Activated naive CD8-positive, alpha-beta T cell treated with anti-CD3 and anti-CD28 coated beads, Interleukin-2, amount 50 U/mL, for 16 hours (primary cell): ENCODE measurements at places on chromosomes 11 and 22.

- DNase-seq, result no peak
These were observed 2.5 kb downstream of the LIF start for GRCh38 chr22:30244066-30244465.

DNA sequence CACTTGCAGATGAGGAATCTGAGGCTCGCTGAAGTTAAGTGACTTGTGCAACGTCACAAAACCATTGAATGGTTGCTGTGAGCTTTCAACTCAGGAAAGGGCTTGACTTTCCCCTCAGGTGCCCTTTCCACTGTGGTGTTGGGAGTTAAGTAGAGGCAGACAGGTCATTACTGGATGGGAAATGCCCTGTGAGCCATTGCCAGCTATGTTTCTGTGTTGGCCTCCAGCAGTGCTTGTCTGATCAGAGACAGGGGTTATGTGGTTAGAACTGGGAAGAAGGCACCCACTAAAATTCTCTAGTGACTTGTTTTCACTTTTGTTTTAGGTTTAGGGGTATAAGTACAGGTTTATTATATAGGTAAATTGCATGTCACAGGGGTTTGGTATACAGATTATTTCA lies 96.6 kb downstream of the FDX1 start:
- DNase-seq, result no peak

DNA sequence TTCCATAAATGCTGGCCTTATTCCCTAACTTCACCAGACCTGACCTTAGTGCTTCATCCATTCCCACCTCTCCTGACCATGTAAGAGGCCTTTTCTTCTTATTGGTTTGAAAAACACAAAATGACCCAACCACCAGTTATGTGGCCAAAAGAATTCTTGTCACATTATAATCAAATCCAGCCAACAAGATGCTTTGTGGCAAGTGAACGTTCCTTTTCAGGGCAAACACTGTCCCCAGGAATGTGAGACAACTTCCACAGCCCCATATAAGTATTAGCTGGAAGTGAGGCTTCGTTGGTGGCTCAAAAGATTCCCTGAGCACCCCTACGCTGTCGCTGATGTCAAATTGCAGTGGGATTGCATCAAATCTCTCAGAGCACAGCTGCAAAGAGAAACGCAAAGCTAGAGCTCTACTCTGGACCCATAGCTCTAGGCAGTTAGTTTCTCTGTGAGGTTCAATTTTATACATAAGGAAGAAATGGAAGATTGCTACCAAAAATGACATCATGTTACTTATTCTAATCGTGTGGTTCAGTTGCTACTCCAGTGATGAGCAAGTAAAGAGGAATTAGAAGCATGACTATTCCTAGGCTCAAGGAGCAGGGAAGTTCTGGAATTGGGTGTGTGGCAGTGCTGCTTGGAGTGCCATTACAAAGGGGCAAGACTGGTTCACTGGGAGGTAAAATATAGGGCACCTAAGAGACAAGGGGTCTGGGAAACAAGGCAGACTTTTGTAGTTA lies 26.1 kb downstream of the GLYATL1 start:
- DNase-seq, result no peak

DNA sequence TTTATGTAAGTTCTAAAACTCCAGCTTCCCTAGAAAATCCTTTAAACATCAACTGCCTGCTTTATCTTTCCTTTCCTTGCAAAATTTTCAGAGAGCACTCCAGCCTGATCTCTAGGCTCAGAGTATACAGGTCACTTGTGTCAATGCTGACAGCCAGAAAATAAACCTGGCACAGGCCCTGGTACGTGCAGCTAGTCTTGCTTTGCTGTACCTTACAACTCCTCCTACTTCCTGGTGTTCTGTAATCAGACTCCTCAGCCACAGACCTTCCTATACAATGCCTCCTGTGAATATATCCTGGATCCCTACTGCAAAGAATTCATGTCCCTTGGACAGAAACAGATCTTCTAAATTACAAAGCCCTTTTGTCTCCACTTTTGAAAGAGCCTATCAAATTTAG lies 24.2 kb upstream of the TMEM123 start:
- DNase-seq, result no peak

DNA sequence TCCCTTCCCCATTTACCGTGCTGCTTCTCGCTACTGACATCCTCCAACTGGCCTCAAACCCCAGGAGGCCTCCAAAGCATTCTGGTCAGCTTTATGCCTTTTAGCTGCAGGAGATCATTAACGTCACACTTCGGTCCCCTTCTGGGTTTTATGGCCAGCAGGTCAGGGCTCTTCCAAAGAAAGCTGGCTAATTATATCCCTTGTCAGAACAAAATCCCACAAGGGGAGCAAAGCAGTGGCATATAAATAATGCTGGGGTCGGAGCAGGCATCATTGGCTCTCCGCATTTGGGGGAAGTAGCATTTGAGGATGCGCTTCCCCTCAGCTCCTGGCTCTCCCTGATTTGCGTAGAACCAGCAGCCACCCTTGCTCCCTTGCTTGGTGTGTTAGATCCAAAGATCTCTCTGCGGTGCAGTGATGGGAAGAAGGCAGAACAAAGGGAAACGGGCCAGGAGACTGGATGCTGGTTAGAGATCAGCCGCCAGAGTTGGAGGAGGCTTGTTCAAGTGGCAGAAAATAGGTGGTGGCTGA lies 117.4 kb downstream of the DBX1 start:
- DNase-seq, result no peak

GRCh38 chr11:77191823-77192495 lies 63.9 kb downstream of the MYO7A start:
- DNase-seq, result peak; percentile 48

- no peak for DNase-seq
These were observed 561.0 kb downstream of the LUZP2 start for GRCh38 chr11:25057861-25058260.

- DNase-seq, result no peak
These were observed 533.6 kb downstream of the CNTN5 start for GRCh38 chr11:99554232-99554903.

DNA sequence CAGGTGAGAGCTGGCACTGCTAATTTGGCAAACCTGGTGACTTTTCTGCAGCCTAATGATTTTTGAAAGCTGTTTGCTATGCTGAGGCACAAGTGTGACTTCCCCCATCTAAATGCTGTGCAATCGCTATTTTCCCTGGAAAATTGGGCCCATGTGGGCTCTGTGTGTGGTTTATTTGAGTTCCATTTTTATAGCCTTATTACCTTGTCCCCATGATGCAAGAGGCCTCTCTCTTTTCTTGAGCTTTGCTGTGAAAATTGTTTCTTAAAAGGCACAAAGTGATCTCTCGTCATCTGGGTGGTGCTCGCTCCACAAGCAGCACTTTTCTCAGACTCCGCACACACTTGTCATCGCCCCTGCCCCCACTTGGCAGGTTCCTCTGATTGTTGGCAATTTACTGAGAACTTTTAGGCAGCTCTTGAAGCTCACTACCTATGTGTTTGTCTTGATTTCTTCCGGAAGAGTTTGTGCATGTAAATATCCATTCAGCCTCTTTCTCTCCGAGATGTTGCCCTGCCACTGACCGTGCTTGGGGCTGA lies 24.9 kb downstream of the BMAL1 start:
- no peak for DNase-seq

DNA sequence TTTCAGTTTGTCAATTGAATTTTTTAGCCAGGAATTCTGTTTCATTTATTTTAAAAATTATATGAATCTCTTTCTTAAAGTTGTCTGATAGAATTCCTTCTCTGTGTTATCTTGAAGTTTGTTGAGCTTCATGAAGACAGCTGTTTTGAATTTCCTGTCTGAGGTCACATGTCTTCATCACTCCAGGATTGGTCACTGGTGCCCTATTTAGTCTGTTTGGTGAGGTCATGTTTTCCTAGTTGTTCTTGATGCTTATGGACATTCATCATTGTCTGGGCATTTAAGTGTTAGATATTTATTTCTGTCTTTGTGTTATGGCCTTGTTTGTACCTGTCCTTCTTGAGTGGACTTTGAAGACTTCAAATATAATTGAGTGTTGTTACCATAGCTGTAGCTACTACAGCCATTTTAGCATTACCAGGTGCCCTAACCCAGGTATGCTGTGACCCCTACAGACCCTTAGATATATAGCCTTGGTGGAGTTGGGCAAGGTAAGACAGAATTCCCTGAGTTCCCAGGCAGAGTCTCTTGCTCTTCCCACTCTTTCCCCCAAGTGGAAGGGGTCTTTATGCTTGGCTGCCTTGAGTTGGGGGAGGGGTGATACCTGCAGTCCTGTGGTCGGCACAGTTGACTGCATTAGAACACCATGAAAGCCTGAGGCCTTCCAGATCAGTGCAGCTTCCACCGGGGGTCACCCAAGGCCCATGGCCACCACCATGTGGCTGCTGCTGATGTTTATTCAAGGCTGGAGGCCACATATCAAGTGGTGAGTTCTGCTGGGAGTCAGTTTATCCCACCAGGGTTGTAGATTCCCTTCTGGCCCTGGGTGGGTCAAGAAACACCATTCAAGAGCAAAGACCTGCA lies 229.6 kb downstream of the DYNC2H1 start:
- no peak for DNase-seq

GRCh38 chr22:22888571-22889353 lies 1.1 kb downstream of the IGLL5 start:
- DNase-seq, result no peak

DNA sequence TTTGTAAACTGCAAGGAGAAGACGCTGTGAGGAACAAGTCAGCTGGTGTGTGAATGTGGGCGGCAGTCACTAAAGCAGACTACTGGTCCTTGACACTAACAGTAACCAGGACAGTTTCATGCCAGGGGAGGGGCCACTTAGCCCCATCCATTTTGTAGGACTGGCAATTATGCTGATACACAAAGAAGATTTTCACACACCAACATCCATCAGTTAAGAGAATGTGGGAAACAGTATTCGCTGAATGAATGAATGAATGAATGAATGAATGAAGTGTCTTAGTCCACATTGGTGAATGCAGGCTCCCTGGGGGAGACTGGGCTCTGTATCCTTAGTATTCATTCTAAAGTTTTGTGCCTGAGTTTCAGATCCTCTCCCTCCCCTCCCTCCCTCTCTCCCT lies 590.4 kb downstream of the BRD1 start:
- DNase-seq, result no peak

DNA sequence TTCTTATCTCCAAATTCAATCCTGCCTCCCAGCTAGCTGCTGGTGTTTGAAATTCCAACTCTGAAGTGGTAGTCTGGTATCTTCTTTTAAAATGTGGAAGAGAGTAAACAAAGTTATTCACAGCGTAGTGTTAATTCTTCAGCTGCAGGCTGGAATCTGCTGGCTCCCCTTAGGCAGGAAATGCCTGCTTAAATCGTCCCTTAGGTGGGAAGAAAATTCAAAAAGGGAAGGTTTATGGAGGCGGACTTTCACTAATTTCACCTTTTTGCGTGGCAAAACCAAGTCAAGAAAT lies 439.0 kb upstream of the CCDC90B start:
- DNase-seq, result no peak
